ENCODE measurements at places on chromosomes 11 and 22.

DNA sequence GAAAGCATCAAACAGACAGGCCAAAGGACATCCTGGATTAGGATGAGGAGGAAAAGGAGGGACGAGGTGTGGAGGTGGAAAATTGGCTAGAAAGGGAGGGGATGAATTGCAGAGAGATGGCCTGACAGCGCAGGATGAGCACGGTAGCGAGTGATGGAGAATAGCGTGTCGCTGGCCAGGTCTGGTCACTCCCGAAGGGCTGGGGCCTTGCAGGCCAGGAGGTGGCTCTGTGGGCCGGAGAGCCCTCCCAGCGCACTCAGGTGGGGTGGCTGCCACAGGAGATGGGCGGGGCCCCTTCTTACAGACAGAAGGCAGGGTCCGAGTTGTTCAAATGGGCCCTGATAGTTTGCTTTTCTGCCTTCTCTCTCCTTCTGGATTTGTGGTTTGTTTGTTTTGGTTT, 37.1 kb upstream of the THY1 start:
- DNase-seq, result no peak

- DNase-seq, result no peak
Measured at GRCh38 chr11:128285321-128285720, 302.0 kb downstream of the ETS1 start.

DNA sequence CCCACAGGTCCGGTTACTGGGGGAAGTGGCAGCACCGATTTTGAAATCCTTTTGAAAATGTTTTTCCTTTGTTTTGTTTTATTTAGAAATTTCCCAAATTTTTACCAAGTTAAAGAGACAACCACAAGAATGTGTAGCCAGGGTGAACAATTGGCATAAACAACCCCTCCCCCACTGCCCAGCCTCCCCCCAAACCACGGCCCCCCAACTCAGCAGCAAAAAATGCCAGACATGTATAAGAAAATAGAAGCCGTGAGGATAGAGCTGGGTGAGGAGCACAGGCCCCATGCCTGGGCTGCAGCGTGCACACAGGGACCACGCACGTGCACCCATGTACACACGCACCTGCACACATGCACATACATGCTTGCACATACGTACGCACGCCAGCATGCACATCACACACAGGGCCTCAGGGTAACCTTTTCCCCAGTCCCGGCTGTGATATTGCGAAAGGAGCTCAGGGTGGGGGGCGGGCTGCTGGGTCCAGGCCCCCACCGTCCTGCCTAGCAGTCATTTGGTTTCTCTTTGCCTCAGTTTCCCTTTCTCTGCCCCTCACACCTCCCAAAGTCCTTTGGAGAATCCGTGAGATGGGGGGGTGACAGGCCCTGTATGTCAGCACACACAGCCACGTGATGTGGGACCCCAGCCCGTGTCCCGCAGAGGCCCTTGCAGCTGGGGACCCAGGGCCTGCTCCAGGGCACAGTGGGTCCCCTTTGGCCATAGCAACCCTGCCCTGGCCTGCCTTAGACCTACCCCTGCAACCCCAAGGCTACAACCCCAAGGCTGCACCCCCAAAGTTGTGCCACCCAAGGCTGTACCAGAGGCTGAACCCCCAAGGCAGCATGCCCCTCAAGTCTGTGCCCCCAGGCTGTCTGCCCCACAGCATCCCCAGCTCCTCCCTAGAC, 42.9 kb downstream of the IGF2 start:
- DNase-seq, result no peak

GRCh38 chr22:31192513-31192912, 19.6 kb upstream of the LIMK2 start:
- no peak for DNase-seq

- DNase-seq, result no peak
Measured at GRCh38 chr11:38900211-38900610, 2302.2 kb upstream of the RAG2 start.

GRCh38 chr22:20117633-20118299, 740 bp upstream of the TRMT2A start:
- DNase-seq, result peak; percentile 47

GRCh38 chr11:25180187-25180586, 683.3 kb downstream of the LUZP2 start:
- no peak for DNase-seq

GRCh38 chr22:32579529-32580220, 105.1 kb downstream of the FBXO7 start:
- DNase-seq, result no peak

DNA sequence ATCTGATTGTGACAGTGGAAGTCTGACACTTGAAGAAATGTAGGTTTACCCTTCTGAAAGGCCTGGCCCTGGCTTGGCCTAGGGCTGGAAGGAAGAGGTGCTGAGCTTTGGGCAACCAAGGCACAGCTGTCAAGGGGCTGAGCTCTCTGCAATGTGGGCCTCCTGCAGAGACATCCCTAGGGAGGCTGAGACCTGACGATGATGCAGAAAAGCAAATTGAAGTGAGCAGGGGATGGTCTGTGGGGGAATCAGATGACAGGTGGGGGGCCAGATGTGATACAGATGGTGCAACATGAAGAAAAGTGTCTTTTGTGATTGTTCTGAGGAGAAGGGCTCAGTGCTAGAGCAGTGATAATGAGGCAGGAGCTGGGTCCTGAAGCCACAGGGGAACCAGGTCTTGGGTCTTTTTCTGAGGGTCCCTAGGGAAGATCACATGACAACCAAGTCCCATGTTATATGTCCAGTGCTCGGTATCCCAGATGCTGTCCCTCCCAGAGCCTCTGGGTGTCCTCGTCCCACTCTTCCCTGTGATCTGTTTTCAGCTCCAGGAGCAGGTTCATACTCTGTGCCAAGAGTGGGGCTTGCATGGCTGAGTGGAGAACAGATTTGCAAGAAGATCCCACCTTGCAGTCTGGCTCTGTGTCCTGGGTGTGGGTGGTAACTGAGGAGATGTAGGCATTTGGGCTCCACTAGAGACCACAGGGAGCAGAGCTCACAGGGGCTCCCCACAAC, 79.9 kb upstream of the VPREB1 start:
- DNase-seq, result no peak

- no peak for DNase-seq
Measured at GRCh38 chr22:34997633-34998299, 68.2 kb upstream of the ISX start.

GRCh38 chr11:132981131-132981956, 551.0 kb downstream of the OPCML start:
- DNase-seq, result no peak

GRCh38 chr11:65298655-65299179, 15.9 kb upstream of the CDC42EP2 start:
- no peak for DNase-seq

GRCh38 chr11:91776655-91777054, 448.0 kb upstream of the FAT3 start:
- no peak for DNase-seq

DNA sequence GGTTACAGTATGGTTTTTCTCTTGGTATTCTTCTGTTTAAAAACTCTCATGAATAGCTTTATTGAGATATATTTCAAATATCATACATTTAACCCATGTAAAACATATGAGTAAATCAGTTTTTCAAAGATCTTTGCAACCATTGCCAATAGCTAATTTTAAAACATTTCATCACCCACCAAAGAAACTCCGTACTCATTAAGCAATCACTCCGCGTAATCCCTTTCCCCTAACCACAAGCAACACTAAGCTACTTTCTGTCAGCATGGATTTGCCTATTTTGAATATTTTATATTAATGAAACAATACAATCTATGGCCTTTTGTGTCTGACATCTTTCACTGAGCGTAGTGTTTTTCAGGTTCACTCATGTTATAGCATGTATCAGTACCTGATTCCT, 697.9 kb upstream of the ANO5 start:
- DNase-seq, result no peak

DNA sequence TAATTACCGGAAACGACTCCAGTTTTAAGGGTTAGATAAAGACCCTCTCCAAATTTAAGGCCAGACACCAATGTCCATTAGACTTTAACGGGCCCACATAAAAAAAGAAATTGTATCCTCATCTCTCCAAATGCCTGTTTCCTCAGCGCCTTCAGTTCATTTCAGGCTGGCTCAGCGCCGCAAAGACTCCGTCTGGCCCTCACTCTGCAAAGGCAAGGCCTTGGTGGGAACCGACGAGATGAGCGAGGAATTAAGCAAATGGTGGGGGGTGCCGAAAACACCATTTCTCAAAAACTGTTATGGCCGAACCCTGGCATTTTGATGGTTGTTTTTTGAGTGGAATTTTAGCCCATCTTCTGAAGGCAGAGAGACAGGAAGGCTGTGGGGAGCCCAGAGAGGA, 15.7 kb downstream of the MN1 start:
- DNase-seq, result no peak

GRCh38 chr11:62816557-62816956, 11.3 kb upstream of the NXF1 start:
- DNase-seq, result no peak

GRCh38 chr22:50200461-50201190, at the start of gene SELENOO:
SELENOO (plus strand) TSS chr22:50201011; CDS start chr22:50201037, 26 bp downstream.
- DNase-seq, result peak; percentile 84

DNA sequence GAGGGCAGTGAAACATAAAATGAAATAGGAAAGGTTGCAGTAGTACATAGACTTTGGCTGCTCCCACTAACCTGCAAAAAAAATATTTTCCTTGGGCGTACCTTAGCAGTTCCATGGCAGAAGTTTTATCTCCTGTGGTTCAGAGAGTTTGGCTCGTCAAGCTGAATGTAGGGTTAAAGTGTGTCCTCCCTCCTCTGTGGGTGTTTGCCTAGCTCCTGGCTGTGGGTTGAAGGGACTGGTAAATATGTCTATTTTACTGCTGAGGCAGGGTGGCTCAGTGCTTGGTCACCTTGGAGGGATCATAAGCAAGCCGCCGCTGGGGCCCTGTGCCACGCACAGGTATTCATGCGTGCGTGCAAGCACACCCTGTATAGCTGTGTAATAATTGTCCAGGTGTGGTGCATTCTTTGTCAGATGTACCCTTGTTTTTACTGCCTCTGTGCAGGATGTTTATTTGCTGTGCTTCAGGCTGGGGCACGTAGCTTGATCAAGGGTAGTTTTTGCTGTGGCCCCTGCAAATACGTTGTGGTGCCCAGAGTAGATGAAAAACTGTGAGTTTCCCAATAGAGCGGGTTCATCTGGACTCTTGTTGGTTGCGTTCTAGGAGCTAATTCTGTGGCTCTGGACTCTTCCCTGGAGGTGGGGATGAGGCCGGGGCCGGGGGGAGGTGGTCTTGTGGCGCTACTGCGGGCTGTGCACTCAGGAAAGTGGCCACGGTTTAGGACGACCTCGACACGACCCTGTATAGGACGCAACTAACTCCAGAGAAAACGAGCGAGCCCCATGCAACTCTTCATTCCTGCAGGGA, 732 bp upstream of the SORL1 start:
- DNase-seq, result peak; percentile 76

DNA sequence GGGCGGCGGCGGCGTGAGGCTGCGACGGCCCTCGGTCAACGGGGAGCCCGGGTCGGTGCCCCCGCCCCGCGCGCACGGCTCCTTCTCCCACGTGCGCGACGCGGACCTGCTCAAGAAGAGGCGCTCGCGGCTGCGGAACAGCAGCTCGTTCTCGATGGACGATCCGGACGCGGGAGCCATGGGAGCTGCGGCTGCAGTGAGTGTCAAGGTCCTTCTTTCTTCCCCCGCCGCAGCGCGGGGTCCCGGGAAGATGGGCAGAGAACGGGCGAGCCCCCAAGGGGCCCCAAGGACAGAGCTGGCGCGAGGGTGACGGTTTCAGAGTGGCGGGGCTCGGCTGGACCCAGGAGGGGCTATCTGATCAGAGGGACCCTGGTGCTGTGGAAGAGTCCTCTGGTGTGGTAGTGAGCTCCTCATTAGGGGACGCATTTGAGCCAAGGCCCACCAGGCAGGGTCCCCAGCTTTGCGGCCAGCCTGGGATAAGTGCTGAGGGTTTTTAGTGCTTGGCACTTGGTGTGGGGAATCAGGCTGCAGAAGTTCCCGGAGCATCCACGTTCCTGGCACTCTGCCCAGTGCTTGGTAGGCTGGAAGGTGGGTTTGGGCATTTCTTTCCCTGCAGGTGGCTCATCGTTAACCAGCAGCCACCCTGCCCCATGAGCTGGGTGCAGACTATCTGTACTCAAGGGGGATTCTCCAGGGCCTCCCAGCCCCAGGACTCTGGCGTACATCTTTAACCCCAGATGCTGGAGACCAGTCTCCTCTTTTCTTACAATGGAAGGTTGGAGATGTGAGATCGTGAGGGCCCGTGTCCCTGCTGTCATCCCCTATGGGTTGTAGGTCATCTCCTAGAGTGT, 9.8 kb downstream of the EHBP1L1 start:
- no peak for DNase-seq

DNA sequence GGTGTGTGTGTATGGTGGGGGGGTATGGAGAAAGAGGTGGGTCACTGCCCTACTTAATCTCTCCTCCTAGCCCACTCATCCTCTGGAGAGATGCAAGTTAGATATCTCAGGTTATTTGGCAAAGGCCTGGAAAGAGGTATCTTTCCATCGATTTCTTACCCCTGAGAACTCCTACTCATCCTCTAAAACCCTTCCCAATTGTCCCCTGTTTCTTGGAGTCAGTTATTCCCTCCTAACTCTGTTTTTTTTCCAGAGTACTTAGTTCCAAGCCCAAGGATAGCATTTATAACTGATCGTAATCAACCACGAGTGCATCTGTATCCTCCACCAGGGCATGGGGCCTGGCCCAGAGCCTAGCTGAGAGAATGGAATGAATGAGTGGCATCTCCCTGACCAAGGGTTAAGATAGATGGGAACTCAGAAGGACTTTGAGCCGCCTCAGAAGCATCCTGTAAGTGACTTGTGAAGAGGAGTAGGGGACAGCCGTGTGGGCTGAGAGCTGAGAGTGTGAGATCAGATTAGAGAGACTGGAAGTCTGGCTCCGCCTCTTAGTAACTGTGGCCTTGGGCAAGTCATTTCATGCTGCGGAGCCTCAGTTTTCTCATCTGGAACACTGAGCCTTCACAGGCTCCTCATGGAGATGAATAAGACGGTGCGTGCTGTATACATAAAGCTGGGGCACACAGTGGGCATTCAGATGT, 16.2 kb downstream of the CD6 start:
- no peak for DNase-seq

DNA sequence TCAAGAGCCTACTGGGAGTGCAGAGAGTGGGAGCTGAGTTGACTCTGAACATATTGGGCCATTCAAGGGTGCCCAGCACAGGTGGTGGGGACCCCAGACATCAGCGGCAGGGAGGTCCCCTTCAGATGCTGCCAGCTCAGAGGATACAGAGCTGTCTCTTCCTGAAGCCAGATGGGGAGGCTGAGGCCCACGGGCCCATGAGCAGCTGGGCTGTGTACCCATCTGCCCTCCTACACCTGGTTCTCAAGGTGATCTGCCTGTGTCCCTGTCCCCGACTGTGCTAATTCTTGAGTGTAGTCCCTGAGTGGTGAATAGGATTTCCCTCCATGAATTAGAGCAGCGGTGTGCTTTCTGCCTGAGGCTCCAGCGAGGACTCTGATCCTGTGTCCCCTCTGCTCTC, 76.3 kb downstream of the MICAL2 start:
- no peak for DNase-seq

- DNase-seq, result no peak
Measured at GRCh38 chr11:117837791-117838190, 13.2 kb upstream of the FXYD2 start.

GRCh38 chr22:50318698-50319411, 8.0 kb downstream of the DENND6B start:
- no peak for DNase-seq

- peak; percentile 29 for DNase-seq
Measured at GRCh38 chr11:132022733-132023478, 652.5 kb downstream of the NTM start.

All from right kidney (tissue), 9 donors.